ENCODE measurements at places on chromosomes 3 and 15.

DNA sequence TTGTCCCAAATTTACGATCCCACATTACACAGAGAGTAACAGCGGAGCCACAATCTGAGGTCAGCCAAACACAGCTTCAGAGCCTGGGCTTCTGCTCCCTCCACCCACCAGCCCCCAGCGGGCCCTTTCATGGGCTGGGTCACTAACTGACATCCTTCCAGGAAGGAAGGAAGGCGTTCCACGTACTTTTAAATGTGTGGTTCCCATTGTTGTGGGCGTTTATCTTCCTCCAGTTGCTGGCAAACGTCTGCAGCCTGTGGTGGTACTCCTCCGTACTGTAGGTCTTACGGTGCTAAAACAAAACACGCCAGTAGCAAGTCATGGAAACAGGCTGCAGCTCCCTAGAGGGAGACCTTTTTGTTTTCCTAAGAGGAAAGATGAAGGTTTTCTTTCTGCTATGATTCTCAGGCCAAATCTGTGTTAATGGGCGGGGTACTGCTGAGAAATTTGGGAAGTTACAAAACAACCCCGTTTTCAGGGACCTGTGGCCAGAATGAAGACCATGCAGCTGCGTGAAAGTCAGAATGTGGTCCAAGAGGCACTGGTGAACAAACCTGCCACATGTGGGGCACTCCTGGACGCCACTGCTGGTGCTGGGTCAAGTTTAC is 7.6 kb downstream of the CTSH start:
- H3K27me3 ChIP-seq, result no peaks in the 10 kb centered on the region
- no peak overlapping the region for H3K27ac ChIP-seq
- H3K4me3 ChIP-seq, result no peak overlapping the region
- no peak for DNase-seq
- H3K4me1 ChIP-seq, result no peaks in the 10 kb centered on the region

- no peak overlapping the region for H3K27ac ChIP-seq
- H3K4me3 ChIP-seq, result peak overlapping the region; percentile 24
- DNase-seq, result no peak
- H3K4me1 ChIP-seq, result no peaks in the 10 kb centered on the region
- no peaks in the 10 kb centered on the region for H3K27me3 ChIP-seq
- no peaks in the 10 kb centered on the region for H3K36me3 ChIP-seq
Measured at GRCh38 chr3:149832086-149832485, 19.1 kb downstream of the RNF13 start.

DNA sequence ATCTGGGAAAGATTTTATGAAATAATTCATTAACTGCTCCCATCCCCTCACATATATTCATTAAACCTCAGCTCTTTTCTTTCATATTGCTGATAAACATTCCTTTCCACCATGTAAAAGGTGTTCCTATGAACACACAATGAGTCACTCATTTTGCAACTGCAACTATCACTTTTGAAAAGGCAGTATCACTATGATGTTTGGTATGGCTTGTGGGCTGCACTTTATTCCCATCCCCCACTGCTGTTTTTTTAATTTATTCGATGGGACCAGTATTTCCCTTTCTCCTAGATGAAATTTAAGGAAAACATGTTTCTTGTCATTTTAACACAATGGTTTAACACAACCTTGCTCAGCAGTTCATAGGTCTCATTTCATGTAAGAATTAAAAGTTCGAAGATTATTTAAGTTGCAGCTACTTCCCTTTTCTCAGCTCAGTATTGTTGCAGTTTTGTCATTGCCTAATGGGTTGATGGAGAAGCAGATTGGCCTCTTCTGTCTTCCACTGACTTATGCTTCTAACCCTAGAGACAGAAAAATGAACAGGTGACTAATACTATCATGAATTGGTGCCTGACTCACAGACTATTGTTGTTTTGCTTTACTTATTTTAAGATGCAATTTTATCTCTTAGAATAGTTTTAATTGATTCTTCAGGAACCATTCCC is 280.3 kb downstream of the ZPLD1 start:
- no peak overlapping the region for H3K4me3 ChIP-seq

DNA sequence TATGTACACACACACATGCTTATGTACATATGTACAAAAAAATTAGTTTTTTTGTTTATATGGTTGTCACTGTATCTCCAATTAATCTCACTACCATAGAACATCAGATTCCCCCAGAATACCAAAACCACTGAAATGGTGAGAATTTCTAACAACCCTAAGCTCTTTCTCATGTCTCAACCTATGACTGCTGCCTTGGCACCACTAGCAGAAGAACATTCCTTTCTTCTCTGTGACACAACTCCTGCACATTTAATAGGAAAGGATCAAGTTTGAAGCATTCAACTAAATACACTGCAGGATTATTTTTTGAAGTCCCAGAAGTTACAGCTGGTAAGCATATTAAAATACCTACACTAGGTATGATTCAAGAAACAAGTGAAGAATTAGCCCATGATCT is 109.6 kb downstream of the FAM174B start:
- H3K36me3 ChIP-seq, result no peaks in the 10 kb centered on the region
- H3K4me1 ChIP-seq, result peaks cover 3% of the 10 kb centered on the region
- H3K27me3 ChIP-seq, result no peaks in the 10 kb centered on the region
- DNase-seq, result no peak

DNA sequence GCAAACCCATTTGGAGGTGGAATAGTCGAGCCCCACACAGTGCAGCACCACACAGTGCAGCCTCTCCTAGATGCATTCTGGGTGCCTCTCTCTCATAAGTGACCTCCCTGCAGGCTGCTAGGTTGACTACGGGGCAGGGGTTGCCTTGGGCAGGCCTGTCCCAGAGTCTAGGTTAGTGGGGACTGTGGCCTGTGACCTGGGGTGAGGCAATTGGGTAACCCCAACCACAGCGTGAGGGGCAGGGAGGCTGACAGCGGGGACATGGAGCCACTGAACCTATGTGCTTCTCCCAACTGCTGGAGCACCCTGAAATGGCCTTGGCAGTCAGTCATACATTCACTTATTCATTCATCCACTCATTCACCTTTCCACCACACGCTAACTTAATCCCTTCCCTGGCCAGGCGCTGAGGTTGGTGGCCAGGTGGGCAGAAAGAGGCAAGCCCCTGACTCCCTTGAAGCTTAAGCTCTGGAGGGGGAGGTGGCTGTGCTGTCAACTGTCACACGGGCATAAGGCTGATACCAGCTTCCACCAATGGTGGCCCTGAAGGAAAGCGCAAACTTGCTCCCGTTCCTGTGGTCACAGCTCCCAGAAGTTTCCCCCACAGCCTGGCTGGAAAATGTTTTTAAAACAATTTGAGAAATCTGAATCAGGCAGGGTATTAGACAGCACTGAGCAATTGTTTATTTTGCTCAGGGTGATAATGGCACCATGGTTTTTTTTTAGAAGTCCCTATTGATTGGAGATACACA is 46.2 kb downstream of the WNT7A start:
- H3K4me1 ChIP-seq, result no peaks in the 10 kb centered on the region
- no peak overlapping the region for H3K27ac ChIP-seq
- no peaks in the 10 kb centered on the region for H3K27me3 ChIP-seq
- no peaks in the 10 kb centered on the region for H3K36me3 ChIP-seq
- DNase-seq, result no peak

- peaks cover 4% of the 10 kb centered on the region for H3K4me1 ChIP-seq
- peak overlapping the region; percentile 95 for H3K27ac ChIP-seq
- H3K36me3 ChIP-seq, result peaks cover 69% of the 10 kb centered on the region
- H3K27me3 ChIP-seq, result no peaks in the 10 kb centered on the region
- DNase-seq, result no peak
Measured at GRCh38 chr3:49120096-49120437, 556 bp downstream of the USP19 start.

DNA sequence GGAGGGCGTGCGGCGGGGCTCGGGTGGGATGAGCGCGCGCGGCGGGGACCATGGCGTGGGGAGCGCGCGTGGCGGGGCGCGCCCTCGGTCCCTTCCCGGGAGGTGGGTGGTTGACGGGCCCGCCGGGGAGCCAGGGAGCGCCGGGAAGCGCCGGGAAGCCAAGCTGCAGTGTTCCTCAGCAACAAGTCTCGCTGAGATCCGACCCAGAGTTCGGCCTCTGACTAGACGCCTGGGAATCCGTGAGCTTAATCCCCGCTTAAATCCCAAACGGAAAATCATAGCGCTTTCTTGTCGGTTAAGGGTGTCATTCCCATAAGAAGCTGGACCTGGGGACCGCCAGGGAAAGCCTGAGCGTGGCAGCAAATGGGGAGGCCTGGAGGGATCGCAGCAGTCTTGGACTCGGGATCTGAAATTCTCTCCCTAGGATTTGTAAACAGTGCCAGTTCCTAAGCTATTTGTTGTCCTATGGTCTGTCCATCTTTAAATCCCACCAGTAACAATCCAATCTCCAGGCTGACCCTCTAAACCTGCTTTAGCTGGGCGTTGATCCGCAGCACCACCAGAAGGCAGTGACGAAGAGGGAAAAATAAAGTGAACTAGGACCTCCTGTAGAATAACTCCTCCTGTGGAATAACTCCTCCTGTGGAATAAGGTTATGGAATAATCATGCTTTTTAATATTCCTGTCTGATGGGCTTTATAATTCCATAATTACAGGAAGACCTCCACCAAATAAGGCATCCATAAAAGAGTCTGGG is 570 bp upstream of the NEDD4 start:
- no peaks in the 10 kb centered on the region for H3K36me3 ChIP-seq
- no peak overlapping the region for H3K27ac ChIP-seq
- H3K4me1 ChIP-seq, result peaks cover 8% of the 10 kb centered on the region
- peak overlapping the region; percentile 85 for H3K4me3 ChIP-seq
- peak; percentile 82 for DNase-seq

- no peak for DNase-seq
- no peak overlapping the region for H3K4me3 ChIP-seq
- H3K4me1 ChIP-seq, result no peaks in the 10 kb centered on the region
- H3K27ac ChIP-seq, result no peak overlapping the region
- H3K27me3 ChIP-seq, result no peaks in the 10 kb centered on the region
Measured at GRCh38 chr3:31431321-31431720, 101.4 kb upstream of the STT3B start.

DNA sequence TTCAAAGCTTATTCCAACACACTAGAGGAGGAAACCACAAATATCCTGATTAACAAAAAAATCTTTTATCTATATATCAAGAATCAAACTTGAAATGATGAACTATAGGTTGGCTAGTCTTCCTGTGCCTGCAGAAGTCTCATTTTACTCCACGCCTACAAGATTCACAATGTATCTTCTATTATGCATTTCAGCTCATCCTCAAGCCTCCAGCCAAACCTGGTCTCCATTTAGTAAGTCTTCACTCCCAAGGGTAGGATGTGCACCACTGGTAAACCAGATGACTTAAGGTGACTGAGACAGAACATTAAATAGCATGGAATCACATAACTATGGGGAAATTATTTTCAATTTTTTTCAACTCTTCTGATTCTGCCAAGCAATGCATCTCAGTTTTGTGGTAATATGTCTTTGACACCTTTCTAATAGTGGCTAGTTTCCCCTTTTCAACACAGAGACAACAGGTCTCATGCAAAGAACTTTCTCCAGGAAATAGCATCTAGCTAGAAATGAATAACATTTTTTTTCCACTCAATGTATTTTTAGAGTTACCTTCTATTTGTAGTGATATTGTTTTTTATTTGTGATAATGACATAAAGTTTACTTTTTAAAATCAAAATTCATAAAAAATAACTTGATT is 166.9 kb downstream of the TNIK start:
- H3K27me3 ChIP-seq, result no peaks in the 10 kb centered on the region
- H3K36me3 ChIP-seq, result no peaks in the 10 kb centered on the region
- no peaks in the 10 kb centered on the region for H3K4me1 ChIP-seq
- no peak overlapping the region for H3K4me3 ChIP-seq
- no peak for DNase-seq

DNA sequence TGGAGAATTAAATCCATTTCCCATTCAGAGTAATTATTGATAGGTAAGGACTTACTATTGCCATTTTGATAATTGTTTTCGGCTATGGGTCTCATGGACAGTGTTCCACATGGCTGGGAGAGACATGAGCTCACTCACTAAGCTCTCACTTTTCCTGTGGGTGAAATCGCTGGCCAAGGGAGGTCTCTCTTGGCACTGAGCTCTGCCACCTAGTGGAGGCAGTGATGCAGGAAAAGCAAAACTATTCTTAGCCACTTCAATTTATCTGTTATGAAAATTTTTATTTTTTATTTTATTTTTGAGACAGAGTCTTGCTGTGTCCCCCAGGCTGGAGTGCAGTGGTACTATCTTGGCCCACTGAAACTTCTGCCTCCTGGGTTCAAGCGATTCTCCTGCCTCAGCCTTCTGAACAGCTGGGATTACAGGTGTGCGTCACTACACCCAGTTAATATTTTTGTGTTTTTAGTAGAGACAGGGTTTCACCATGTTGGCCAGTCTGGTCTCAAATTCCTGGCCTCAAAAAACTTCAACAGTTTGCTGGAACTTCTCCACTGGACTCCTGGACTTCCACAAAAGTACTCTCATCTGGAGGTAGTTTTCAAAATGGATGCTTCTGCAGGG is 4.7 kb upstream of the RNF13 start:
- H3K4me1 ChIP-seq, result no peaks in the 10 kb centered on the region
- no peaks in the 10 kb centered on the region for H3K36me3 ChIP-seq
- H3K27ac ChIP-seq, result no peak overlapping the region
- peaks cover 8% of the 10 kb centered on the region for H3K27me3 ChIP-seq
- DNase-seq, result peak; percentile 83

DNA sequence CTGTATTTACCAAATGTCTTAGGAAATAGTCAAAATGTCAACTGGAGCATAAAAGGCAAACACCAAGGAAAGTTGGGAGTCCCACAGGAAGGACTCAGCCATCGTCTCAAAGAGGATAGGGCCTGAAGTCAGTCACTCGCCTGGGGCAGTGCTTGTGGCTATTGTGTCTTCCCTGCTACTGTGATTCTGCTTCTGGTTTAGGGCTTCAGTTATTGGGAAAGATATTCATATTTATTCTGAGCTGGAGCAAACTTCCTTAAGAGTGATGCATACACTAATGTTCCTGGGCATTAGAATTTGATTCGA is 118.1 kb downstream of the EDEM1 start:
- no peak overlapping the region for H3K27ac ChIP-seq
- no peak for DNase-seq
- H3K27me3 ChIP-seq, result no peaks in the 10 kb centered on the region
- H3K36me3 ChIP-seq, result no peaks in the 10 kb centered on the region
- no peak overlapping the region for H3K4me3 ChIP-seq

GRCh38 chr3:195796795-195797194 is 14.9 kb downstream of the MUC4 start:
- no peaks in the 10 kb centered on the region for H3K4me1 ChIP-seq
- H3K4me3 ChIP-seq, result no peak overlapping the region
- H3K27me3 ChIP-seq, result no peaks in the 10 kb centered on the region
- no peaks in the 10 kb centered on the region for H3K36me3 ChIP-seq
- DNase-seq, result no peak
- no peak overlapping the region for H3K27ac ChIP-seq
